ENCODE measurements at places on chromosomes 7 and 10. TPM values are rescaled to one million over a fixed set of nuclear protein-coding genes. Genes with fewer than 3 reads are reported as not detected.

The STEAP1 gene
- 21.2 TPM for polyA plus RNA-seq

The OR2A5 gene
- not detected for polyA plus RNA-seq

The TM9SF3 gene
- 28.3 TPM for polyA plus RNA-seq

The STK17A gene
- polyA plus RNA-seq = 45.9 TPM

The INSYN2A gene
- not detected for polyA plus RNA-seq
